ENCODE measurements at places on chromosomes 5 and 9.

GRCh38 chr9:107688728-107689127, 199.2 kb upstream of the KLF4 start:
- DNase-seq = no peak

DNA sequence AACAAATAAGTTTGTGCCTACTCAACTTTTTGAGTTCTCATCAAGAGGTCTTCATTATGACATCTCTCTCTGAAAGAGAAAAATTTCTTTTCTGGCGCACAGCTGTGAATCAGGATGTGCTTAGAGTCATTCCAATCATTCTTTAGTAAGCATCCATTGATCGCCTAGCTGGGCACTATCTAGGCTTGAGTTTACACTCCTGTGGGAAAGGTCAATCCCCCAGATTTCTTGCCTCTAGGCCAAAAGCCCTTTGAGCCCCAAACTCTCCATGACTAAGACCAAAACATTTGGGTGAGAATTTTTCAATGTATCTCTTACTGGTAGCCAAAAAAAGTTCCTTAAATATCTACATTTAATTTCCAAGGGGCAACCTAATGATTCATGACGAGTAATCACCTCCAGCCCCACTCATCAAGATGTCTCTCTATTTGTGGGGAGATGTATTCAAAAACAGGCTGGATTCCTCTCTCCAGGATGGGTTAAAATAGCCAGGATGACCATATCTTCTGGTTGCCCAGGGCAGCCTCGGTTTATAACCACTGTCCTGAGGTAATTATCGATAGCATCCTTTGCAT, 101.7 kb downstream of the GNA14 start:
- no peak for DNase-seq

- no peak for DNase-seq
Measured at GRCh38 chr9:121023064-121023463, 27.0 kb downstream of the C5 start.

- no peak for DNase-seq
Measured at GRCh38 chr5:156755421-156756087, 94.5 kb upstream of the PPP1R2B start.

GRCh38 chr9:124527781-124528180, 20.6 kb upstream of the NR5A1 start:
- no peak for DNase-seq

- DNase-seq = no peak
Measured at GRCh38 chr5:132104556-132104955, 31.0 kb downstream of the CSF2 start.

DNA sequence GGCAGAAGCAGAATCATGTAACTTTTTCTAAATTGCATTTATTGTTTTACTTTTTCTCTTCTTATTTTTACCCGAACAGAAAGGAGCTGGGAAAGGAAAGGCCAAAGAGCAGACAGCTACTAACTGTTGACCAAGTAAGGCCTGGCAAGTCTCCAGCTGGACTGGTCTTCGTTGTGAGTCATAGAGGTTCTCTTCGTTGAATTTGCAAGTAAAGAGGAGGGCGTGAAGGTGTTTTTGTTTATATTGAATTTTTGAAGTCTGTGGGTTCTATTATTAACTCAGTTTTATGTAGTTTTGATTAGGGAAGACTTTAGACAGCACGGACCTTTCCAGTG, 416.5 kb upstream of the CCNH start:
- DNase-seq = no peak

DNA sequence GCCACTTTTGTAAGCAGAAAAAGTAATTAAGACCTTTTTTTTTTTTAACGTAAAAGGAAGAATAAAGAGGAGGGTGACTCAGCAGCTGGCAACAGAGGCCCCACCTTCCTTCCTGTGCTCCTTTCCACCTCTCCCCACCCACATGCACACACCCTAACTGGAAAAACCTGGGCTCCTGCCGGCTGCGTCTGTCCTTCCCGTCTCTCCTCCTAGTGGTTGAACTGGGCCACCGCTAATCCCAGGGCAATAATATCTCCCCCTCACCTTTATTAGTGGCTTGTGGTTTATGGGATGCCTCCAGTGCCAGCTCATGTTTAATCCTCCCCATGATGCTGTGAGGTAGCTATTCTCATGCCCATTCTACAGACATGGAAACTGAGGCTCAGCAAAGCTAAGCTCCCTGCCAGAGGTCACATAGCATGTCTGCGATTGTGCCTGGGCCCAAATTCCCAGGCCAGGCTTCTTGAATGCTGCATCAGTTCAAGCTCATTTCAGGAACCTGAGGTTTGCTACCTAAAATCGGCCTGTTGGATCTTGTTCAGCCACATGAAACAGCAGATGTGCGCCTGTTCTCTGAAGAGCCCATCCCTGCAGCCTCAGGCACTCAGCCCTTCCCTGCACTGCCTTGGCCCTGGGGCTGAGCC, 60.9 kb upstream of the IL17B start:
- DNase-seq = no peak

DNA sequence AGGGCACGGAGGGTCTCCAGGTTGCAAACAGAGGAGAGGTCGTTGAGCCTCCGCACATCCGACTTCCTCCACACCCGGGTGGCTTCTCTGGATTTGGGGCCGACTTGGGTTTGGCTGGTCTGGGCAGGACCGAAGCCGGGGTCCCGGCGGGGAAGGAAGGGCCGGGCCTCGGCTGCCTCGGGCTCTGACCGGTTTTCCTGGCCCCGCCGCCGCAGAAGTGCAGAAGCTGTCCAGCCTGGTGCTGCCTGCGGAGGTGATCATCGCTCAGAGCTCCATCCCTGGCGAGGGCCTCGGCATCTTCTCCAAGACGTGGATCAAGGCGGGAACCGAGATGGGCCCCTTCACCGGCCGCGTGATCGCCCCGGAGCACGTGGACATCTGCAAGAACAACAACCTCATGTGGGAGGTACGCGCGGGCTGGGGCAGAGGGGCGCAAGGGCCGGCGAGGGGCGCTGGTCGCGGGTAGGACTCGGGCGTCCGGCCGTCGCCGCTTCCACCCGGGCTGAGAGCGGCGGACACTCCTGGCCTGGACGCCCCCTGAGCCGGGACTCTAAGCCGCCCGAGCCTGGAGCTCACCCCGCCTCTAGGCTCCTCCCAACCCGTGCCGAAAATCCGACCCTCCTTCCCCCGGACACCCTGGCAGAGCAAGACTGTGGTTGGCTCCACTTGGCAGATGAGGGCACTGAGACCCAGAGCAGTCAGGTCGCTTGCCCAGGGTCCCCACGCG, 2.2 kb downstream of the PRDM12 start:
- DNase-seq = no peak

GRCh38 chr5:162785673-162786072, 651.7 kb upstream of the CCNG1 start:
- no peak for DNase-seq

DNA sequence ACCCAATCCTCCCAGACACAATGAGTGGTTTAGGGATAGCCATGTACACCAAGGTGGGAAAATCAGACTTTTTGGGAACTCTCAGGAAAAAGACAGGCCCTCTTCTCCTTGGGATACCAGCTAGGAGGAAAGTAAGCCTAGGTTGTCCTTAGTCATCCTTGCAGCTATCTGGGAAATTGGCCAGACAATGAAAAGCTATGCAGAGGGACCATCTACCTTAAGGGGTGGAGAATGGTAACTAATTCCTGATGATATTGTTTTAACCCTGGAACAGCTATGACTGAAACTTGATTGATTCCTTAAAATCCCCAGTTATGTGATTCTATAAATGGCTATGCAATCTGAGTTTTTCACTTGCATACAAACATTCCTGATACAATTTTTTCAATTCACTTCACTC, 88.9 kb upstream of the BNC2 start:
- no peak for DNase-seq

GRCh38 chr5:16936150-16936988, at the start of gene MYO10:
MYO10 (minus strand) TSS chr5:16936288; CDS start chr5:16935808, 480 bp downstream.
- DNase-seq = peak; percentile 76

GRCh38 chr5:179780362-179780761, 13.4 kb upstream of the LTC4S start:
- DNase-seq = no peak

DNA sequence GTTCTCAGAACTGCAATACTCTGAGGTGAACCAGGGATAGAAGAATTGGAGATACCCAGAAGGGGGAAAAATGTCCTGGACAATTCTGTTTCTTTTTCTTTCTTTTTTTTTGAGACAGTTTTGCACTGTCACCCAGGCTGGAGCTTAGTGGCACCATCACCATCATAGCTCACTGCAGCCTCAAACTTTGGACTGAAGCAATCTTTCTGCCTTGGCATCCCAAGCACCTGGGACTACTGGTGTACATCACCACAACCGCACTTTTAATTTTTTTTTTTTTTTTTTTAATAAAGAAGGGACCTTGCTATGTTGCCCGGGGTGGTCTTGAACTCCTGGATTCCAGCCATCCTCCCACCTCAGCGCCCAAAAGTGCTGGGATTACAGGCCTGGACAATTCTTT, 1.9 kb downstream of the EMB start:
- no peak for DNase-seq

DNA sequence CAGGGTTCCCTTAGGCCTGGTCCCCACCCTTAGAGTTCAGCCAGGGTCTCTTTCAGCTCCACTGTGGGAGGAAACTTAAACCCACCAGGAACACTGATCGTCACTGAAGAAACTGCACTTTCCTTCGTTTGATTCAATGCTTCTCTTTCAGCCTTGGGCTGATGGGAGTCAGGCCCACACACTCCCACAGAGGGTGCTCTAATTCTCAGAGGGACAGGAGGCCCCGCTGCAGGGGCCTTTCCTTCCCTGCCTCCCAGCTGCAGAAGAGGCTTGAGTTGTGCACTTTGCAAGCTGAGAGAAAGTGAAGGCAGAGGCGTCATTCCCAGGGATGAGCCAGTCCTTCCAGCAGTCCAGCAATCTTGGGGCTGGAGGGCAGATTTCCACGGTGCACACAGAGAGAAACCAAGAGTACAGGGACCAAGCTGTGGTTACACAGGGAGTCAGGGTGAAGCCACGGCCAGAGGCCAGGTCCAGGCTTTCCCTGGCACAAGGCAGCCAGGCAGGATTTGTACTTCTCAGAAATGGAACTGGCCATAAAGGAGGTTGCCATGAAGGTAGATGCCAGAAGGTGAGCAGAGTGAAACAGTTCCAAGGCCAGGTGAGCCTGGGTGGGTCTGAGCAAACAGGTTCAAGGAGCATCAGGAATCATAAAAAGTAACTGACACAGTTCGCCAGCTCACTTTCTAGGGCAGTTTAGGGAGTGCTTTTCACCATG, 10.4 kb upstream of the GLIPR2 start:
- no peak for DNase-seq

DNA sequence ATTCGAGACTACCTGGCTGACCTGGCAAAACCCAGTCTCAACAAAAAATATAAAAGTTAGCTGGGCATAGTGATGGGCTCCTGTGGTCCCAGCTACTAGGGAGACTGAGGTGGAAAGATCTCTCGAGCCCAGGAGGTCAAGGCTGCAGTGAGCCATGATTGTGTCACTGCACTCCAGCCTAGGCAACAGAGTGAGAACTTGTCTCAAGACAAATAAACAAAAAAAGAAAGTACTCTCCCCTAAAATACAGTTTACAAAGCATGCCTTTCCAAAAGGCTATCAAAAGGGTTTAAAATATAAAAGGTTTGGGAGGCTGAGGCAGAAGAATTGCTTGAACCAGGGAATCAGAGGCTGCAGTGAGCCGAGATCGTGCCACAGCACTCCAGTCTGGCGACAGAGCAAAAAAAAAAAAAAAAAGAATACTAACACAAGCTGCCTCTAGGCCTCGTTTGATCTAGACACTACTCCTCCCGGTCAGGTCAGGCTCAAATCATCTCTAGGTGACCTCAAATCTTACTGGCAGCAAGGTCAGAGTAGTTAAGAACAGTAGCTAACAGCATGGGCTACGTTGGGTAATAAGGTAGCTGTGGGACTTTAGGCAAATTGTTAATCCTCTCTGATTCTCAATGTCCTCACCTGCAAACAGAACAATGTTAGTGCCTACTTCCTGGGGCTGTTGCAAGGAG, 9.3 kb downstream of the NAIF1 start:
- DNase-seq = no peak

GRCh38 chr5:50717651-50718050, 51.2 kb downstream of the PARP8 start:
- DNase-seq = no peak

- DNase-seq = no peak
Measured at GRCh38 chr5:58046371-58046770, 413.5 kb downstream of the PLK2 start.

DNA sequence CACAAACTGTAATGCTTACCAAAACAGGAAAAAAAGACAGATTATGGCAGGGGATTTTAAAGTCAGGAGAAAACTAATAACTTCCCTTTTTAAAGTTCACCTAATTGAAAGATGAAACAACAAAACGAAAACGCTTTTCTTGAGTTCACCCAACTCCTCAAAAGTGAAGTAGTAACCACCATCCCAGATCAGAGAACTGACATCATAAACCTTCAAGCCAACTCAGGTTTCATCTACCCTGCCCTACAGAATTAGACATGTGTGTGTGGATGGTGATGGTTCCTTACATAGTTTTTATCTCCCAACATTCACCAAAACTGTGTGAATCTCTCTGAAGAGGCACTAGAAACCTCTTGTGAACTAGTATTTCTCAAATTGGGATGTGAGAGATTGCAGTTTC, 195.2 kb upstream of the PTGER4 start:
- DNase-seq = no peak

- no peak for DNase-seq
Measured at GRCh38 chr9:99114846-99115500, 10.1 kb downstream of the TGFBR1 start.

GRCh38 chr5:161385027-161385426, 161.5 kb downstream of the GABRB2 start:
- DNase-seq = no peak

DNA sequence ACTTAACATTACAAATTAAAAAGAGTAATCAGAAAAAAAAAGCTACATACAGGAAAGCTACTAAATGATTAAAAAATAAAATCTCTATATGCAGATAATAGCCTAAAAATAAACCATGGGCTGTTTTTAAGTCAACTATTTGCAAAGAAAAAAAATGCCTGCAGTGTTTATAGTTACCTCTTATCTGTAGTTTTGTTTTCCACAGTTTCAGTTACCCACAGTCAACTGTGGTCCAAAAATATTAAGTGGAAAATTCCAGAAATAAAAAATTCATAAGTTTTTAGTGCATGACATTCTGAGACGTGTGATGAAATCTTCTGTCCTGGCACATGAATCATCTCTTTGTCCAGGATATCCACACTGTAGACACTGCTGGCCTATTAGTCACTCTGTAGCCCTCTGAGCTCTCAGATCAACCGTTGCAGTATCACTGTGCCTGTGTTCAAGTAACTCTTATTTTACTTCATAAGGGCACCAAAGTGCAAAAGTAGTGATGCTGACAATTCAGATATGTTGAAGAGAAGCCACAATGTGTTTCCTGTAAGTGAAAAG, 59.2 kb downstream of the PRELID2 start:
- DNase-seq = no peak

Measured in left kidney (tissue), 8 donors.